ENCODE measurements at places on chromosomes 7 and 10.

DNA sequence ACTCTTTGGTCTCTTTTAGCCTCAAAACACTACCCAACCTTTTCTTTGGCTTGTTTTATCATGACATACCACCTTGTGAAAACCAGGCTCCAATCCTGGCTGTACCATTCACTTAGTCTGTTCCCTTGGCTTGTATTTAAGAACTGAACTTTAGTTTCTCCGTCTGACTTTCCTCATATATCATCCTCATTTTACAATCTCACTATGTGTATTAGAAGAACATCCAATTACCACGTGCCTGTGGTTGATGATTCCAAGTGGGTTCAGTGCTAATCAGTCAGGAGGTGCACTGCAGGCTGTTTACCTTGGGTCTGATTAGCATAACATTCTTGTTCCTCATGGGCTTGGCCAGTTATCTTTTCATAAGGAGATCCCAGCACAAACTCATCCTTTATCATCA is 144.8 kb upstream of the KLF14 start:
- no peak for DNase-seq

GRCh38 chr7:73954181-73954580 is 73.8 kb upstream of the ELN start:
- DNase-seq, result no peak

DNA sequence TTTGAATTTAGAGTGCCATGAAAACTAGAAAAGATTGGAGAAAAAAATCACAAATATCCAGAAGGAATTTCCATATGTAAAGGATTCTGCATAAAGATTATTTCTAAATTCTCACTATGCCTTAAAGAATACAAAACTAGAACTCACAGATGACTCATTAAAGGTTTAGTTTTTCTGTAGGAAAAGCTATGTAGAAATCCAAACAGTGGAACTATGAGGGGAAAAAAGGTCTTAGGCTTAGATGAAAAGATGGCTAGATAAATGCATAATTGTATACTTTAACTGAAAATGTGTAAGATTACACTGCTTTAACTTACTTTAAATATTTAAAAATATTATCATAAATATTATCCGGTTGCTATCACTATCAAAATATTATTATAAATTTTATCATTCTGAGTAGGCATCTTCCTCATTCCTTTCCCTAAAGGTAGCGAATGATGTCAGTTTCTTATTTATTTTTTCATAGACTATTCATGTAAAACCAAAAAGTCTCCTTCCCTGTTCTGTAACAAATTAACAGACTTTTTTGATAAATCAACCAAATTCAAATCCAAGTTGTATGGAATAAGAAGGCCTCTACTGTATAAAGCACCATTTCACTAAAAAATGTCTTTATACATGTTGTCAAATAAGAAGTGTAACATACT is 69.1 kb upstream of the COMTD1 start:
- no peak for DNase-seq

- no peak for DNase-seq
These were observed 72.5 kb downstream of the GOLGA7B start for GRCh38 chr10:97922022-97922758.

GRCh38 chr7:27940341-27940740 is 200.4 kb downstream of the TAX1BP1 start:
- no peak for DNase-seq

DNA sequence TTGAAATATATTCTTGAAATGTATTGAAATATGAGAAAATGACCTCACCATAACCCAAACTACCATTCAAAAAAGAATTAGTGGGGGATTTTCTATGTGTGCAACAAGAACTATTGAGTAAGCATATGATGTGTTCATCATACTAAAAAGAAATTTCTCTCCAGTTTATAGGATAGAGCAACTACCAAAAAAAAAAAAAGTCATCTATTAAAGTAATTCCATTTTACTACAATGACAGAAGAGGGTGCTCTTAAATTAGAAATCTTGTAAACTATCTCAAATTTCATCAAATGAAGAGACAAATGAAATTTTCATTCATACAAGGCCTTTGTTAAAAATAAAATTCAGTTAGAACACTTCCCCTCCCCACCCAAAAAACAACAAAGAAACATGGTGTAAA is 195.4 kb upstream of the PLXDC2 start:
- no peak for DNase-seq

Measured in D341Med (cell line).